Frontal cortex (tissue), 4 donors: ENCODE measurements at places on chromosomes 2 and 18. TPM values are rescaled to one million over a fixed set of nuclear protein-coding genes. Genes with fewer than 3 reads are reported as not detected.

SCN3A gene
- total RNA-seq: 257 TPM

DNA sequence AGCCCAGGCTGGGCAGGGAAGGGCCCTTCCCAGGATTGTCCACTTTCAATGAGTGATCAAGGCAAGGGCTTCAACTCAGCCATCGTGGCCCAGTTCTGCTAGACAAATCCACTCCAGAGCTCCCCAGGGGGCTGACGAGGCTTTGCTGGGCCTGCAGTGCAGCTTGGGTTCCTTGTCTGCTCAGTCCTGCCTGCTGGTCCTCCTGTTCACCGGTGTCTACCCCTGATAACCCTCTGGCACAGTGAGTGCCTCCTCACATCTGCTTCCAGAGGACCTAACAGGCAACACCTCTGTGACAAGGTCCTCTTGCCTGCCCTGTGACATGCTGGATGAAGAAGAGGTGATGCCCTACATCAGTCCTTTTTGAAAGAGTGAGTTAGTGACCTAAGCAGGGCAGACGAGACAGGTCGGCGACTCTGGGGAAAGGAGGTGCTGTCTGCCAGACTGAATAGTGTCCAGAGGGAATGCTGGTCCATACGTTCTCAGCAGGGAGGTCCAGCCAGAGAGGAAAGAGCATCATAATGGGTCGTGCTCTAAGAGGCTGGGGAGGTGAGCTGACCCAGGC, 20.9 kb upstream of the KCNF1 start:
- DNase-seq: no peak

GRCh38 chr2:8268172-8268783, 413.6 kb upstream of the ID2 start:
- no peak for DNase-seq

GRCh38 chr2:67790622-67791021, 272.2 kb downstream of the C1D start:
- DNase-seq: no peak

DNA sequence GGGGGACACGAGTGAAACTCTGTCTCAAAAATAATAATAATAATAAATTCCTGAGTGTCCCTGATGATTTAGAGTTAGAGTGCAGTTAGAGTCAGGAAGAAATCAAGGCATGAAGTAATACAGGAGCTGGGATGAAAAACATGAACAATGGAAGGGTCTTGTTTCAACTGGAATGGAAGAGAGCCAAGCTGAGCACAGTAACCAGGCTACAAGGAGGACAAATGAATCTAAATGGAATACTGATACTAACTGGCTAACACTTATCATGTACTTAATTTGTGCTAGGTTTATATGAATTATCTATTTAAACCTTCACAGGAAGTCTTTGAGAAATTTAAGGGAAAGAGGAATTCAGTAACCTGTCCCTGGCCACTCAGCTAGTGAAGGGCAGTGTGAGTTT, 38.8 kb upstream of the PSME4 start:
- DNase-seq: no peak

GRCh38 chr2:206442833-206443734, at the start of gene ADAM23:
TSS of gene ADAM23 (plus strand) at chr2:206443532. CDS start at chr2:206443867, 335 bp downstream.
- DNase-seq: peak; percentile 90

CCDC141 gene
- total RNA-seq: 1.2 TPM

METTL4 gene
- total RNA-seq: 16.7 TPM

GRCh38 chr2:172887280-172887679, 151.6 kb downstream of the RAPGEF4 start:
- no peak for DNase-seq

PSME4 gene
- 31.8 TPM for total RNA-seq

GRCh38 chr18:63147973-63148372, 171.6 kb downstream of the BCL2 start:
- DNase-seq: no peak

DNA sequence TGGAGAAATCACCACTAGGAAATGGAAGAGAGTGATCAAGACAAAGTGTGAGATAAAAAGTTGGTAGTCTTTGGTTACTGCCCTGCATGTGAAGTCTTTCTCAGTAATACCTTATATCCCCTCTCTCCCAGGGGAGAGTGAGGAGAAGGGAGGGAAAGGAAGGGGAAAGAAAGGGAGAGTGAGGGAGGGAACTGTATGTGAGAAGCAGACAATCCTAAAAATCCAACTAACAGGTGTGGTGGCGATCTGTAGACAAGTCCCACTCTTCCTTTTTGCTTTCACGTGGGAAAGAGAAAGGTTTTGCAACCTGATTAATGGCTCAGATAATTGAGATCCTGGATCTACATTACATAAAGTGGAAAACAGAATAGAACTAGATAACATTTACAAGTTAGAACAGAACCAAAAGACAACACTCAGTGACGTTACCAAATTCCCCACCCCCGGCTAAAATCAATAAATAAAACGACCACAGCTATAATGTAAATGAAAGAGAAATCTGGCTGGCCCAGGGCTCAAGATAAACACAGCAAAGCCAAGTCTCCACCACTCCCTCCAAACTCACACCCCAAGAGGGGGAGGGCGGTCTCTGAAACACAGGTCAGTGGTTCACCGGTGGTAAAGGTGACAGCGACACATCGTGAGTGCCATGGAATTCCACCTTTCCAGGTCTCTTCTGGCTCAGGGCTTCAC, 10.0 kb upstream of the APCDD1 start:
- DNase-seq: no peak

DSEL gene
- 51.4 TPM for total RNA-seq

DNA sequence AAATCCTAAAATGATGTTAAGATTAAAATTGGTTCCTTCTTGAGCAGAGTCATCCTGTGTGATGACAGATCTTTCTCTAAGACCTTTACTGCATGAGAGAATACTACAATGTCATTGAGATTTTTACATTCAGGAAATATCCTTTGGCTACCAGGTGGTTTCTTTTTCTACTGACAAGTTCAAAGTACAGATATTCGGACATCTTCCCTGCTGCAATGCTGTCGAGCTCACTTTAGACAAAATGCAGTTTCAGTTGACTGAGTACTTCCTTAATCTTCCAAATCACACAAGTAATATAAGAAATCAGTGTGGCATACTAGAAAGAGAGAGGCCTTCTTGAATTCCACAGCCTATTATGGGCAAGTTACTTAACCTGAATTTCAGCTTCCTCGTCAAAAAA, 207.9 kb upstream of the ACVR2A start:
- no peak for DNase-seq

ANO7 gene
- 0.41 TPM for total RNA-seq

DNA sequence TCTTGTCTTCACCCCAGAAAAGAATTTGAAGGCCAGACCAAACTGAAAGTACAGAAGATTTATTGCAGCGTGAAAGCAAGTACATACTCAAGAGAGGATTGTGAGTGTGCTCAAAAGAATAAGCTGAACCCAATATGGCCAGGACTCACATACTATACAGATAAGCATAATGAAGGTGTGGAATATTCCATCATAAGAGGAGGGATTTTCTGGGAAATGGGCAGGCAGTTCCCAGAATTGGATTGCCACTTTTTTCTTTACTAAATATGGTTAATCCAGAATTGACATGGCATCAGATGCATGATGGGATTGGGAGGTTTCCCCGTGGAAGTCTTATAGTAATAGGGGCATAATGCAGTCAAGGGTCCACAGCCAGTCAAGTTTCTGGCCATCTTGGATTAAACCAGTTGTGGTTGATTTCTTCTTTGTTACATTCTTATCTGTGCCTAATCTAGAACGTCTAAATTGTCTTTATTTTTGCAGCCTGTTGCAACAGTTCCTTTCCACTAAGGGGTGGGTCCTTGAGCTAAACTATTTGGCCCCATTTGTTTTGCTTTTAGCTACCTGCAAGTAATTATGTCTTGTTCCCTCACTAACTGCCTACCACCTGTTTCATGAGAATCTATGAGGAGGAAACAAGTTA, 9.0 kb downstream of the SP140L start:
- no peak for DNase-seq
